Kidney glomerular epithelial cell (primary cell): ENCODE measurements at places on chromosomes 13 and 19.

- no peak for DNase-seq
Observed at GRCh38 chr13:20546556-20546955, 20.4 kb upstream of the IFT88 start.

DNA sequence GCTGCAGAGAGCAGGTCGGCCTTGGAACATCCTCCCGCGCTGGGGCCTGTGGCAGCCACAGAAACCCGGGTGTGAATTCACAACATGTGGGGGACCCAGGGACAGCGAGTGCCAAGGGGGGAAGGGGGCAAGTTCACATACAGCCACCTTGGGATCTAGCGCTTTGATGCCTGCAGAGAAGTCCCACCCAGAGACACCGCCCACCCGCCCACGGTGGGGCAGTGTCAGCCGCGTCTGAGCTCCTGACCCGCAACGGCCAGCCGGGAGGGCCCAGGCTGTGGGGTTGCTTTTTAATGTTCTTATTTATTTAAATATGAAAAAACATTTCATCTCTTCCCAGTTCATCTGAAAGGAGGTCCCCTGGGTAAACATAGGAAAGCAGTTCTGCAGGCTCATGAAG, 12.9 kb downstream of the MYDGF start:
- DNase-seq: no peak

DNA sequence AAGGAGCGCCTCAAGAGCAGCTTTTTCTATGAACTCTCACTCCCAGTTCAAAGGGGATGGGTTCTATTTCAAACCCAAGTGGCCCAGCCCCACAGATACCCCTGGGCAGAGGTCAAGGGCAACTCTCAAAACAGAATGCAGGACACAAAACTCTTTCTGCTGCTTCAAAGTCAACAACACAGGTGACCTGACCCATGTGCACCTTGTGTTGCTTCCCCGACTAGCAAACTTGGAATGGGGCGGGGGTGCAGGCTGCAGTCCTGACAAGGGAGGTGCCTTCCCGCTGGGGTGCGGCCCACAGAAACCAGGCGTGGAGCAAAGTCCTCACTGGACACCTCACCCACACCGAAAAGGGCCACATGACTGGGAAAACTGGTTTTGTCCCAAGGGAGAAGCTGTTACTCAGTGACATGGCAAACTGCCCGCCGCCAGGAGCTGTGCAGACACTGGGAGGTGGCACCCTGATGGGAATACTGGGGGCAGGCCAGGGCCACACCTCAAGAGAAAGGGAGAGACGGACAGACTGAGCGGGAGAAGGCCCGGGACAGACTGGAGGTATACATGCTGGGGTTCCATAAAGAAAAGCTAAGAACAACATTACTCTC, 17.4 kb downstream of the ZC3H4 start:
- no peak for DNase-seq

DNA sequence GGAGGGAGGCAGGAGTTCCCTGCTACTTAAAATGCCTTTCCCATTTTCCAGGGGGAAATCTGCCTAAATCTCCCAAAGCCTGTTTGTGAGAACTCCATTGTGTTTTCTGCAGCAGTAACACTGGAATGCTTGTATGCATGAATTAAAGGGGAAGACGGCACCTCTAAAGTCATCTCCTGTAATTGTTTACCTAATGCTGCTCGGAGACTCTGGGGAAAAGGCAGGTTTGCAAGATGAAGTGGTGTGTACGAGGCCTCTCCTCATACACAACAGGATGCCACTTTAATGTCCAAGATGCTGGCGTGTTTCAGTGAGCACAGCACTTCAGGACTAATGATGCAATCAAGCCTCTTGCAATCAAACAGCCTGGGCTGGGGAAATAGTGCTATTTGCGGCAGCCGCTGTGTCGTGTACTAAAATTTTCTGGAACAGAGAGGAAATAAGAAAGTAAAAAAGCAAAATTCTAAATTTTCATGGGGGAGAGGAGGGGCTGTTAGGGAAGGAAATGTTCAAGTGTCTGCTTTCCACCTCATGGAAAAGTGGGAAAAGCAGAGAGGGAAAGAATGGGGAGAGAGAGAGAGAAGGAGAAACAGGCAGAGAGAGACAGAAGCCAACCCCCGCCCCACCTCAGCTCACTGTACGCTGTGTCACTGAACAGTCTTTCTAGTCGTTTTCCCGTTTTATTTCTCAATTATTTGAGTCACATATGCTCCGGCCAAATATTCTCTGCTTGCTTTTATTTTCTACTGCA, 32.9 kb downstream of the TSHZ3 start:
- DNase-seq: no peak

- DNase-seq: no peak
Observed at GRCh38 chr13:96475103-96475502, 385.2 kb downstream of the HS6ST3 start.

DNA sequence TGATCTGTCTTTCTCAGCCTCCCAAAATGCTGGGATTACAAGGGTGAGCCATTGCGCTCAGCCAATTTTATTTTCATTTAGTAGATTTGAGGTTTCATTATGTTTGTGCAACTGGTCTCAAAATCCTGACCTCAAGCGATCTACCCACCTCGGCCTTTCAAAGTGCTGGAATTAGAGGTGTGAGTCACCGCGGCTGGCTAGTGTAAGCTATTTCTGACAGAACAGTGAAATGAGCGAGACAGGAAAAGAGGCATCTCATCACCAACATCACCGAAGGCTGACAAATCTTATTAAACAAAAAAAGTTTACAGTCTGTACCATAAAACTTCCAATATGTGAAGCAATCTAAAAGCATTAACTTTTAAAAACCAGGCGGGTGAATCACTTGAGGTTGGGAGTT, 12.2 kb upstream of the ZNF888 start:
- DNase-seq: no peak

DNA sequence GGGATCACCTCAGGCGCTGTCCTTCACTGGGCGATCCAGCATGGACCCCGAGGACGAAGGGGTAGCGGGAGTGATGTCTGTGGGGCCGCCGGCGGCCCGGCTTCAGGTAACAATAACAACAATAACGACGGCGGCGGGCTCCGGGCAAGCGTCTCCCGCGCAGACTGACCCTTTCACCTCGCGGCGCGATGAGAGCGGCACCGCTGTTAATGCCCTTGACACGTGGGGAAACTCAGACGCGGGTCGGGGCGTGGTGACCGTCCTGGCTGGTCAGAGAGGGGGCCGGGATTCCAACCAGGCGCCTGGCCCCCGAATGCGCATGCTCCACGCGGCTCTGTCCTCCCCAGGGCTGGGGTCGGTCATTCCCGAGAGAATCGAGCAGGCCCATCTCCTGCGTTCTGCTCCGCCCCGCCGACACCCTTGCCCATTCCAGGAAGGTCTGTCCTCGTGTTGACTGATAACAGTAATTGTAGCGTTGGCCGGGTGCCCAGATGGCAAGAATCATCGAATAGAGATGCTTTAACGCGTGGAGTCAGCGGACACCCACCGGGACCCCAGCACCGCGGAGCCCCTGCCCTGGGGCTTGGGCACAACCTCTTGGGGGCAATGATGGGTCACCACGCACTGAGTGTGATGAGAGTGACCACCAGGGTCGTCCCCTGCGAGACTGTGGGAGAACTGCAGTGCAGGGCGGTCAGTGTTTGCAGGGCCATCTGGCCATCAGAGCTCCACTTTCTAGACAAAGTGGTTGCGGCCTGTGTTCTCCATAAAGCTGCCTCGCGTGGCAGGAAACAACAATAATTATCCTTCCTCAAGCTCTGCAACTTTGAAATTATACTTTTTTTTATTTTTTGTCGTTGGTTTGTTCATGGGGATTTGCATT, 528 bp downstream of the ZNF8 start:
- DNase-seq: peak; percentile 34

- no peak for DNase-seq
Observed at GRCh38 chr13:75470676-75471075, 11.3 kb downstream of the TBC1D4 start.

- DNase-seq: no peak
Observed at GRCh38 chr13:36513266-36513665, 81.0 kb downstream of the CCNA1 start.

- DNase-seq: peak; percentile 79
Observed at GRCh38 chr19:5967994-5968430, 9.9 kb downstream of the RANBP3 start.

- no peak for DNase-seq
Observed at GRCh38 chr19:7505288-7505681, 10.6 kb upstream of the ZNF358 start.

GRCh38 chr19:15400521-15401396, 18.0 kb downstream of the AKAP8L start:
- no peak for DNase-seq

GRCh38 chr13:100403675-100404074, 184.9 kb downstream of the GGACT start:
- DNase-seq: no peak

DNA sequence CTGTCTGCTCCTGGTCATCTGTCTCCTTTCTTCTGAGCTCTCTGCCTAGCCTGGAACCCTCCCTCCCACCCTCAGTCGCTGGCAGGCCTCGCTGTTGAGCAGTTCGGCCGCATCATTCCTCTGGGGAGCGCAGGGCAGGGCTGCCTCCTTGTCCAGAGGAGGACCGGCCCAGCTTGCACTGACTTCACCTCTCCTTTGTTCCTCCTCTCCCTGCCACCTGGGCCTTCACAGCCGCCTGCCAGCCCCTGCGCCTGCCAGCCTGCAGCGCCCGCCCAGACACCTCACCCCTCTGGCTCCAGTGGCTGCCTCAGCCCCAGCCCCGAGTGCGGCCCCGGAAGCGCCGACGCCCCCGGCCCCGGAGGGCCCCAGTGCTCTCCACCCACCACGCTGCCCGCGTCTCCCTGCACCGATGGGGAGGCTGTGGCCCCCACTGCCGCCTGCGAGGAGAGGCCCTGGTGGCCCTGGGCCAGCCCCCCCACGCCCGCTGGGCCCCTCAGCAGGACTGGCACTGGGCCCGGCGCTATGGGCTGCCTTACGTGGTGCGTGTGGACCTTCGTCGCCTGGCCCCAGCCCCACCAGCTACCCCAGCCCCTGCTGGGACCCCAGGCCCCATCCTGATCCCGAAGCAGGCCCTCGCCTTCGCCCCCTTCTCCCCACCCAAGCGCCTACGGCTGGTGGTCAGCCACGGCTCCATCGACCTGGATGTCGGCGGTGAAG, 7.2 kb downstream of the KMT5C start:
- DNase-seq: no peak

GRCh38 chr19:5903624-5904351, at the start of gene NDUFA11:
TSS of gene NDUFA11 (minus strand) at chr19:5903790. CDS start at chr19:5903708, 82 bp downstream.
- peak; percentile 100 for DNase-seq

GRCh38 chr19:4576016-4576933, 16.8 kb upstream of the SEMA6B start:
- DNase-seq: peak; percentile 13

GRCh38 chr13:102757006-102757405, 16.6 kb downstream of the TEX30 start:
- DNase-seq: no peak

DNA sequence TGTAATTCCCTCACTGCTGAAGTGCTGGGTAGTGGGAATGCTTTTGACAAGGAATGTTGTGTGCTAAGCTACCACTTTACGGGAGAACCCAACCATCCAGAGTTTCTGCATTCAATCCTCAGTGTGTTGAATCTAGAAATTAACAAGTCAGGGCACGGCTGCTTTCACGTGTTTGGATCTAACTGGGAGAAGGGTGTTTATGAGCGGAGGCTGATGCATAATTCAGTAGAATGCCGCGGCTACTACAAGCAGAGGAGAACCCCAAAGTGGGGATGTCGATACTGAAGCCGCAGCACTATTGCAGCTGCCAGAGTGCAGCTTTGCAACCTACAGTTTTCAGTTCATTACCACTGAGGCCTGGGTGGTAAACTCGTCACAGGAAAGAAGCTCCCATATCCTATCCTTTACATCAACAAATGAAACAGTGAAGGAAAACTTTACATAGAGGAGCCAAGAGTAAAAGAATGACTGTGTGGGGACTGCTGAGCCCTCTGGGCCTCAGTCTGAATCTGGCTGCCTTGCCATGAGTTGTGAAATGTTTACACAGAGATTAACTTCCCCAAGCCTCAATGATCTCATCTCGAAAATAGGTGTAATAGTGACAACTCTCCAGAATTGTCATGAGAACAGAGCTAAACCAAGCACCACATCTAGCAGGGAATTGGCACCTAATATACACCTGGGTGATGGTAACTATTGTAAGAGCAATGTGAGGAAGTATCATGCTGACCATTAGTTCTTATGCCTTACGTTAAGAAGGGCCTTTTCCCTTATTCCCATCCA, 531.7 kb downstream of the MYO16 start:
- DNase-seq: no peak

- no peak for DNase-seq
Observed at GRCh38 chr19:4518345-4519171, at the start of gene PLIN4. TSS of gene PLIN4 (minus strand) at chr19:4518486. CDS start at chr19:4518272, 214 bp downstream.

- DNase-seq: peak; percentile 51
Observed at GRCh38 chr13:59088716-59089115, 1075.0 kb downstream of the DIAPH3 start.

DNA sequence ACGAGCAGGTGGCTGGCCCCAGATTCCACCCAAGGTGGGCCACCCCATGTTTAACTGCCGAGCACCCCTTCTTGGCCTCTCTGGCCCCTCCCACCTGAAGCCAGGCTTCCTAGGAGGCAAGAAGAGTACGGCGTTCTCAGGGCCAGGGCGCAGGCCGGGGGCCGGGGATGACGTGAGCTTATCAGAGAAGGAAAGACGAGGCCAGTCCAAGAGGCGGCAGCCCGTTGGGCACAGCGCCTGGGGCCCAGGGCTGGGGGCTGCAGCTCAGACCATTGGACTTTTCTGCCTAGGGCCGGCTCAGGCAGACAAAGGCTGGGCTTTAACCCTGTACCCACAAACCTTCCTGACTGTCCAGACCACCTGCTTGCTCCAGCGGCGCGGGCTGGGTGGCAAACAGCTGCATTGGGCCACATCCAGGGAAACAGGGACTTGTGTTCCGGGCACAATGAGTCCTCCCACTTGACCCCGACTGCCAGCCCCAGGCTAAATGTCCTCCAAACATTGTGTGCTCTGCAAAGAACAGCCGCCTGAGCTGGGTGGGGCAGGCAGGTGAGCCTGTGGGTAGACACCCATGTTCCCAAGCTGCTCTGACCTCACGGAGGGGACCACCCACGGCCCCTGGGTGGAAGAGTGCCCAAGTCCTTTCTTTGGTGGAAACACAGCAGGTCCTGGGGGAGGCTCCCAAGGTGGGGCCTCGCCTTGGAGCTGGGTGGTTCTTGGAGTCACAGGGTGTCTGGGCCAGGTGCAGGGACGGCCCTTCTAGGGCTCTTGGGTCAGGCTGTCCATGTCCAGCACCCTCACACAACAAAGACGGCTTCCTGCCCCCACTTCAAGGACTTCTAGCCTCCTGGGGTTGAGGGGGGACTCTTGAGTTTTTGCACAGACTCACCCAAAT, 21.9 kb downstream of the COMP start:
- DNase-seq: no peak
